CD4-positive, alpha-beta T cell treated with Interleukin-21 for 1 hour (primary cell): ENCODE measurements at places on chromosomes 16 and 17.

DNA sequence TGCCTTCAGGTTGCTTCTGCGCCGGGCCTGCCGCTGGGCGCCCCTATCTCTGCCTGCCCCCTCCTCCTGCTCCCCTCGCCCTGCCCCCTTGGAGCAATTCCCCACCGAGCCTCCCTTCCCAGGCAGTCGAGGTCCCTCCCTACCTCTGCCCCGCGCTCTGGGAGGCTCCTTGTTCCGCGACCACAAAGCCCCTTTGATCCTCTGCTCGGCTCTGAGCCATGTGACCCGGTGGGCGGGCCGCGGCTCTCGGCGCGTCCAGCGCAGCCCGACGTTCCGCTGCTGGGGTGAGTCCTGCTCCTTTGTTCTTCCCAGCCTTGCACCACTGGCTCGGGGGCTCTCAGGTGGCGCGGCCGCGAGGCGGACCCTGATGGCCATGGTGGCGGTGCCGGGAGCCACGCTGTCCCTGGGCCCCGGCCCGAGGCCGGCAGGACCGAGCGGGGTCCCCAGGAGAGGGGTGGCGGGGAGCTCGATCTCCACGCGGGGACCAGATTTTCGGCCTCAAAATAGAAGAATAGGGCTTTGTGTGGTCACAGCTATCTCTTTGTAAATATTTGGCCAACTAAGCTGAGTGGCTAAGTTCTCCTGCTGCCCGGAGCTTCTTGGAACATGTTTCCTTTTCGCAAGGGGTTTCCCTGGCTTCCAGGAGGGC lies 310.6 kb downstream of the SEC14L1 start:
- DNase-seq, result peak; percentile 71

DNA sequence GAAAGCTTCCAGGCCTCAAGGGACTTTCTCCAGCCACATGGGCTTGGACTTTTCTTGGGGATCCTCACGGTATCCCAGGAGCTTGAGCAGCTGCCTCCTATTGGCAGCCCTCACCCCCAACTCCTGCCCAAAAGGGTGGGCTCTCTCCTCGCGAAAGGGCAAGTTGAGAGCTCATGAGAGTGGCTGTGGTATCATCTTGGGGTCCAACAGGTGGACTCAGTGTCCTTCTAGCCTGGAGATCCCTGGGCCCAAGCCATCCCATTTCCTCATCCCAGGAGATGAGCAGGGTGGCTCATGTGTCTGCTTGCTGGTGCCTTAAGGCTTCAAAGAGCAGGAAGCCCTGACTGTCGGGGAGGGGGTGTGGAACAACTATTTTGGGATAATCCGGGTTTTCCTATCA lies 17.7 kb downstream of the TBX4 start:
- no peak for DNase-seq

DNA sequence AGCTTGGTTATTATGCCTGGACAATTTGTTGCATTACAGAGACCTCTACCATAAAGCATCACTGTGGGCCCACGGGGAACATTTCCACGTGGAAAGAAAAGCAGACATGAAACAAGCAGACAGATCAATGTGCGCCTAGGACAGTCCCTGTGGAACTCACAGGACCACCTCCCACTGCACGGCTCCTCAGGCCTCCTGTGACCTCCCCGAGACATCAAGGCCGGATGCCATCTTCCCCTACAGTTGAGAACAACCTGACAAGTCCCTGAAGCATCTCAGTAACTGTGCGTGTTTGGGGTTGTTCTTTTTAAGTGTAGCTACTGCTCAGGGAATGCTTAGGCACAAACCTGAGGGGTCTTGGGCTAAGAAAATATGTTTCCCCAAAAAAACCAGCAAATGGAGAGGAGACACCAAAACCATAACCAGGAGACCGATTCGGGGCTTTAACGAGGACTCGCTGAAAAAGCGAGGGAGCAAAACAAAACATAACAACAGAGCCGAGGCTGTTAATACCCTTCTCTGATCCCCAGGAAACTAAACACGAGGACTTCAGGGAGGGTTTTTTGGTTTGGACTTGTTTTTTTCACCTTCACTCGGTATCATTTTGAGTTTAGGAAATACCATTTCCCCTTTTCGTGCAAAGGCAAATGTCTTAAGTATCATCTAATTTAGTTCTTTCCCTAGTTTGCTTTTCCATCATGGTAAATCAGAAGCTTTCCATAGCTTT lies 87.1 kb downstream of the CYTH1 start:
- DNase-seq, result no peak

- DNase-seq, result no peak
These were observed 1.7 kb downstream of the RABEP1 start for GRCh38 chr17:5283571-5284315.

DNA sequence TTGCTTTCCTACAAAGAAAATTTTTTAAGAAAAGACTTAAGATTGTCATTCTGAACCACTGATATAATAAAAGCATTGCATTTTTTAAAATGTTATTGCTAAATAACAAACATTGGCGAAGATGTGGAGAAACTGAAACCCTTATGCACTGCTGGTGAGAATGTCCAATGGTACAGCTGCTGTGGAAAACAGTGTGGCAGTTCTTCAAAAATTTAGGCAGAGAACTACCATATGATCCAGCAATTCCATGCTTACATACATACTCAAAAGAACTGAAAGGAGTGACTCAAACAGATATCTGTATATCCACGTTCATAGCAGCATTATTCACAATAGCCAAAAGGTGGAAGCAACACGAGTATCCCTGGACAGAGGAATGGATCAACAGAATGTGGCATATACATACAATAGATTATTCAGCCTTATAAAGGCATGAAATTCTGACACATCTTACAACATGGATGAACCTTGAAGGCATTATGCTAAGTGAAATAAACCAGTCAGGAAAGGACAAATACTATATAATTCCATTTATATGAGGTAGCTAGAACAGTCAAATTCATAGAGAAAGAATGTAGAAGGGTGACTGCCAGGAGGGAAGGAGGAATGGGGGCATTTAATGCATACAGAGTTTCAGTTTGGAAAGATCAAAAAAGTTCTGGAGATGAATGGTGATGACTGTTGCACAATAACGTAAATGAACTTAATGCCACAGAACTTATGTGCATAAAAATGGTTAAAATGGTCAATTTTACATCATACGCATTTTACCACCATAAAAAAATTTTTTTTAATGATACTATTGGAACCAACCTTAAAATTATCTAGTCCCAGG lies 92.1 kb downstream of the CACNG1 start:
- DNase-seq, result no peak

DNA sequence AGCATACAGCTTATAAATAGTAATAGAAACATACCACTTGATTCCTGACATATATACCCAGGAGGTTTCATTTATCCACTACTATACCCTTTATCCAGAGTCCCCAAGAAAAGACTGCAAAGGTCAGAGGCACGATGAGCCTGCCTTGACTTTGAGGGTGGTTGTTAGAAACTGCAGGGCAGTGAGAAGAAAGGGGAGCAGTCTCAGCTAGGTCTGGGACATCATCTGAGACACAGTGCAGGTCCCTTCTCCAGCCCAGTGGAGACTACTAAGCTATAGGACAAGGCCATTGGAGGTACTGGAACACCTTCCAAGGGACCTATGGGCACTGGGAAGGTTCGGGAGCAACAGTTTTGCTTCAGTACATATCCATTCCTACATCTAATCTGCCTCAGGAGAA lies 20.2 kb upstream of the TEKT3 start:
- no peak for DNase-seq

GRCh38 chr17:42276609-42277341 lies 584 bp upstream of the STAT5B start:
- peak; percentile 38 for DNase-seq

- peak; percentile 52 for DNase-seq
These were observed 6.7 kb downstream of the SPACA3 start for GRCh38 chr17:32998111-32998886.

- no peak for DNase-seq
These were observed 20.6 kb downstream of the HIC1 start for GRCh38 chr17:2075336-2076086.
